Caco-2 (cell line): ENCODE measurements at places on chromosomes 7 and 10.

- no peak for DNase-seq
These were observed 34.9 kb downstream of the COA1 start for GRCh38 chr7:43694399-43694748.

DNA sequence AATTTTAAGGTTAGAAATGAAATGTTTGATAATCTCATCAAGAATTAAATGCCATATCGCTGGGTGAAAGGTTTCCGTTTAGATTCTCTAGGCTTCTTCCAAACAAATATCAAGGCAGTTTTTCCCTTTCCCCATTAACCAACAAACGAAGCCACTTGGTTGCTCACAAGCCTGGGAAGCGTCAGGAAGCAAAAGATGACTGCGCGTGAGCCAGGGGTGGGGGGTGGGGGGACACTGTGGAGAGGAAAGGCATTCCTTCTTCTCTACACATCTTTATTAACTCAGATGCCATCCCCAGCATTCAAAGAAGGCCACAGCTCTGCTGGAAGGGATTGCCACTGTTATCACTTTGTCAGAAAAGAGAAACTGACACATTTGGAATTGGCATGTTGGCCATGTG lies 207.1 kb downstream of the TRIL start:
- DNase-seq = no peak

DNA sequence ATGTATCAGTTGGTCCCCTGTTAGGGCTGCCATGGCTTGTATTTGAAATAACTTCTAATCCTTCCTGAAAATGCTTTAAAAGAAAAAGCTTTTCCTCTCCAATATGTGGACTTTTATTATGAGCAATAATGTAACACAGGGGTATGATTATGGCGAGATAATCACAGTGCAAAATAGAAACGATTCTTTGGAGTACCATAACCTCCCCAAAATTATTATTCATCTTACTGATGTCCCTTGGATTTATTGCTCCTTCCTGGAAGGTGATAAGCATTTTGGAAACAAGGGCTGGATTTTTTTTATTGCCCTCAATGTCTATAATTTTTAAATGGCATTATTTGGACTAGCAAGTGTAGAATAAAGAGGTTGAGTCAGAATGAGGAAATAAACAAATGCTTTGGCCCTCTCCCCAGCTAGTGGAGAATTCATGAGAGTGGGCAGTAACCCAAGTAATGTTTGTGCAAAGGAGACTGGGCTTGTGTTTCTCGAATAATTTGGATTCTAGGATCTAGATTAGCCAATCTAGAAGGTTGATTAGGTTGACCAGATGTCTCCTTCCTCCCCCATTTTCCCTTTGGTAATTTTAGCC lies 403.9 kb upstream of the CELF2 start:
- DNase-seq = no peak

GRCh38 chr10:121994429-121994941 lies 5.5 kb downstream of the TACC2 start:
- peak; percentile 64 for DNase-seq

GRCh38 chr10:44316187-44316921 lies 68.5 kb downstream of the CXCL12 start:
- DNase-seq = peak; percentile 30

DNA sequence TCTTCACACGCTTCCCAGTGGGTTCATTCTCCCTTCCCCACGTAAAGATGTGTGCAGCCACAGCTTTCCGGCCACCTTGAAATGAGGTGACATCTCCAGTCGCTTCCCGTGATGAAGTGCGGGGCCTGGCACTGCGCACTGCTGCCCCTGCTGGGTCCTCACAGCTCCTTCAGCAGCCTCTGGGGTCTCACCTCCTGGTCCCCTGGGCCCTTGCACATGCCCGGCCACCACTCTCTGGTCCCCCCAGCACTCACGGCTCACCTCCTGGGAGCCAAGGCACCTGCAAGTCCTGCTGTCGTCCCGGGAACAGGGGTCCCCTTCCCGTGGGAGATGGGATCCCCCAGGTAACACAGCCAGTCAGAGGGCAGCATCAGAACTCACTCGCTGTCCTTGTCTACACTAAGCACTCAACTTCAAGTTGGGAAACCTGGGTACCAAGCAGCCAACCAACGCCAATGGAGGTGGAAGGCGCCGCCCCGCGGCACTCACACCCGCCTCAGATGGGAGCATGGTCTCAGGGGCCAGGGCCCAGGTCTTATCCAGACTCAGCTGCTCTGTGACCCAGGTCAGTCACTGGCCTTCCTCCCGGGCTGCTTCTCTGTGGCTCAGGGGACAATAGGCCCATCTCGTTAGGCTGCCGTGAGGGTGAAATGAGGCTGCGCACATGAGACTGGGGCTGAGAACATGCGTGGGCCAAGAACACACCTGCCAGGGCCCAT lies 176.2 kb downstream of the PTPRN2 start:
- DNase-seq = peak; percentile 18

DNA sequence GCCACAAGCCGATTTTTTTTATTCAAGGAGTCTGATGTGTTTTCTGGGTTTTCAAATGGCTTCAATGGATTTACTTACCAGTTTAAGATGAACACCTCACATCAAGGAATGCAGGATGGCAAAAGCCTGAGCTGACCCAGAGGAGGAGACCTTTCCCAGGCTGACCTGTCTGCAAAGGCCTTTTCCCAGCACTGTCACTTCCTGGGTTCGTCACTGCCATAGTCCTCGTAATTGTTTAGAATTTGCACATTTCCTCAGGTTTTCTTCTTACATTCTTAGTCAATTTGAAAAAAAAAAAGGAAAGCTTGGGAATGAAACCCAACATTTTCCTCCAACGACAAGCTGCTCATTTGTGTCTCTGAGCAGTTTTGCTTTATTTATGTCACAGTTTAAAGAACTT lies 42.0 kb downstream of the PTER start:
- DNase-seq = no peak

GRCh38 chr10:44341886-44342285 lies 43.0 kb downstream of the CXCL12 start:
- DNase-seq = no peak

DNA sequence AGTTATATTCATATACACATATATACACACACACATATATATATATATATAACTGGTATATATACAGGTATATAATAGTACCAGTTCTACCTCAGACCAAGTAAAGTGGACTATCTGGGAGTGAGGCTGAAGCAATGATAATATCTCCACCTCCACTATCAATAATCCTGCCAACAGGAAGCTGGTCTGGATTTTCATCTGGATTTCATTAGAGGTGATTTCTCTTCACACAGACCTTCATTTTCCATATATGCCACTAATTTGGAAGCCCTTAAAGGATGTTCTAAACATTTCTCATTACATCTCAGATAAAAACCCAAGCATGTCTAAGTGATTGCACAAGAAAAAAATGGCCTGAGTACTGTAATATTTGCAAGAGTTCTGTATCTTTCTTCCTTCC lies 1.7 kb upstream of the SLC35B4 start:
- DNase-seq = no peak

- DNase-seq = no peak
These were observed 339.8 kb downstream of the FRMD4A start for GRCh38 chr10:13990946-13991345.

- peak; percentile 66 for DNase-seq
These were observed 136.1 kb downstream of the AKR1D1 start for GRCh38 chr7:138212314-138212713.

GRCh38 chr10:79293841-79294581 lies 53.3 kb upstream of the PPIF start:
- DNase-seq = no peak

GRCh38 chr7:109179601-109180000 lies 609.9 kb downstream of the DNAJB9 start:
- no peak for DNase-seq

GRCh38 chr10:48465860-48466521 lies 138.9 kb downstream of the ARHGAP22 start:
- DNase-seq = no peak

DNA sequence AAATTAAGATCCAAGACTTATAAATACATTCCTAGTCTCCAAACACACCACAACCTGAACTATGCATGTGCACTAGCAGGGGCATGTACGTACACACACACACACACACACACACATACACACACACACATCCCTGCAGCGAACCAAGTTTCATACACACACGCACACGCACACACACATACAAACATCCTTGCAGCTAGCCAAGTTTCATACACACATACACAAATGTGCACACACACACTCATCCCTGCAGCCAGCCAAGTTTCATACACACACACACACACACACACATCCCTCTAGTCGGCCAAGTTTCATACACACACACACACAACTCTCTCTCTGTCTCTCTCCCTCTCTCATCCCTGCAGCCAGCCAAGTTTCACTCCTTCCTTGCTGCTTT lies 82.7 kb upstream of the WIPF3 start:
- DNase-seq = peak; percentile 9

GRCh38 chr10:58560068-58560467 lies 47.4 kb downstream of the BICC1 start:
- DNase-seq = no peak

DNA sequence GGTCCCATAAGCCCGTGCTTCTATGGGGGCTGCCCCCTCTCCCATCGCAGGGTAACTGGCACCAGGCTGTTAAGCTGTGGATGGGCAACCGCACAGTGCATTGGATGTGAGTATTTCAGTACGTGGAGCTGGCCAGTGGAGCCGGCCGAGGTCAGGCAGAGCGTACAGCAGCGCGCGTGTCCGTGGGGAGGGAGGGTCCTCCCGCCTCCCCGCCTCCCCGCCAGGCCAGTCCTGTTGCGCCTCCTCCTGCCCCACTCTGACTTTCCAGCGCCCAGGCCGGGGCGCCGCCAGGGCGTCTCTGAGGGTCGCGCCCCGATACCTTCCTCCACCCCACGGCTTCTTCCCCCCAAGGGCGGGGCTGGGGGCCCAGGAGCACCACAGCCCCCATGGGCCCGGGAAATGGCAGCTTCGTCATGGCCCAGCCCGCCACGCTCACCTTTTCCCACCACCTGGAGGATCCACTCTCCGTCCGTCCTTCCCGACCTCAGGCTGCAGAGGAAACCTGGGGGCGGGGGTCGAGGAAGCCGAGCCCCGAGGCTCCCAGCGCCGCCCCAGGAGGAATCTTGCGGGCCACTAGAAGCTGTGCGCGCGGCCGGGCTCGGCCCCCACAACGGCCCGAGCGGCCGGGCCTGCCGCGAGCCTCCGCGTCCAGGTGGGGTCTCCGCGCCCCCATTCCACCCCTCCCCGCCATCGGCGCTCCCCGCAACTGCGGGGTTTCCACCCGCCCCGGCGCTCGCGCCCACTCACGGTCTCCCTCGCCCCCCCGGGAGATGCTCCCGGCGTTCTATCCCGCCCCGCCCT lies 831 bp upstream of the PFKP start:
- DNase-seq = no peak

- no peak for DNase-seq
These were observed 130.5 kb downstream of the KLF6 start for GRCh38 chr10:3654496-3654895.

DNA sequence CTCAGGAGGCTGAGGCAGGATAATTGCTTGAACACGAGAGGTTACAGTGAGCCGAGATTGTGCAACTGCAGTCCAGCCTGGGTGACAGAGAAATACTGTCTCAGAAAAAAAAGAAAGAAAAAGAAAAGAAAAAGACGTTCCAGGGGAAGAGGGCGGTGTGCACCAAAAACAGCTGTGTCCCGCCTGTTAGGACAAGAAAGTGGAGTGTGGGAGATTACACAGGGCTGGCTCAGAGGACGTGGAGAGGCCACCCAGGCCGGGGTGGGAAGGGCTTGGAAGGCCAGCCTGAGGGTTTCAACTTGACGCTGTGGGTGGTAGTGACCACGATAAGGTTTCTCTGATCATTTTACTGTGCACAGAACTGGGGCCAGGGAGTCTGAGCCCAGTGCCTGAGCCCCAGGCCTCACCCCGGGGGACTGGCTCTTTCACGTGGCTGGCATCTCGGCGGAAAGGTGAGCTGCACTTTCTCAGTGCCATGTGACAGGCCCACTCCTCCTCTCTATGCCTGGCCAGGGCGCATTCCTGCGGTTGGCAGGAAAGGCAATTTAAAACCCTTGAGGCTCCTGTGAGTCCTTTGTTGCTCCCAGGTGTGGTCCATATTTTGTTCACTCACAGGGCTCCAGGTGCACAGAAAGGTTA lies 13.9 kb downstream of the RHBDD2 start:
- DNase-seq = no peak

DNA sequence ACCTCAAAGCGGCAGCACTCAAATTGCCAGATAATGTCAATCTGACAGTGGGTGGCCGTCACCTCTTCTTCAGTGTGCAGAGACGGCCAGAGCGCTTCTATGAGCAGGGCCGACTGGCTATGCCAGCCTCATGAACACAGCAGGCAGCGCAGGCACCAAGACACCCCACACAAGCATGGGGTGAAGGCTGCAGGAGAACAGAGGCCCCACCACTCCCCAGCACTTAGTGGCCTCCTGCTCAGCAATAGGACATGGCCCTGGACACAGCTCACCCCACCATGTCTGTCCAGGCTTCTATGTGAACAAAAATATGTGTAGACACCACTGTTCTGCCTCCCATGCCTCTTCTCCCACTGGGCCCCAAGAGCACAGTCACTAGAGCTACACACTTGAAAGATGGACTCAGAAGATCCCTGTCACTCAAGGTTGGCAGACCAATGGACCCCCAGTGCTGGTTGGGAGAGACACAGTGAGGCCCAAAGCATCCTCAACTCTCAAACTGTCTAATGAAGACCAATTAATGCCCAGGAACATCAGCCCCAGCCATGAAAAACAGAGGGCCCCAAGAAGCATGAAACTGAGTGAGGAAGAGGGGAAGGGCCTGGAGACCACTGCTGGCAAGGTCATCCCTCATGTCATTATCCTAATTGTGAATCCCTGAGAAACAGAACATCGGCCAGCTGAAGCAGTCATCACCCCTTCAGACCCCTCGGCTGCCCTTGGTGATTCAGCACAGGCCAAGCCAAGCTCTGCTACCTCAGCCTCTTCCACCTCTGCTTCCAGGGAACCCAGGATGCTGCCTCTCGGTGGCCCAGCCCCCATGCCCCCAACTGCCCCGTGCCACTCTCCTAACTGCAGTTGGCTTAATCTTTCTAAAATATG lies 77.7 kb downstream of the GRID1 start:
- no peak for DNase-seq

DNA sequence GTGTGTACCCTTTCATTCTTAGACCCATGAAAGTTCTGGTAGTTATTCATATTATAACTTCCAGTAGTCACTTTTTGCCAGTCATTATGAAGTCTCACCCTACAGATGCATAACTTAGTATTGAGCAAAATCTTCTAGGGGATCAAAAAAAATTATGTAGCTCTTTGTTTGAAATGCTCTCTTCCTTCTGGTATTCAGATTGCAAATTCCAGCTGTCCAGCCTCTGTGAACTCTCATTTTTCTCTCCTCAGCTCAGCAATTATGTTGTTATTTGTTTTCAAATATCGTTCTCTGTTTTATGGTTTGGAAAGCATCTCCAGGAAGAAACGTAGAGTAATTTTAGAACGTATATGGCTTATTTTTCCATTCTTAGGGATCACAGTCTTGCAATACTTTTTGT lies 442.5 kb downstream of the SEMA3D start:
- DNase-seq = no peak

GRCh38 chr7:116236020-116236630 lies 25.8 kb downstream of the TES start:
- DNase-seq = peak; percentile 47

DNA sequence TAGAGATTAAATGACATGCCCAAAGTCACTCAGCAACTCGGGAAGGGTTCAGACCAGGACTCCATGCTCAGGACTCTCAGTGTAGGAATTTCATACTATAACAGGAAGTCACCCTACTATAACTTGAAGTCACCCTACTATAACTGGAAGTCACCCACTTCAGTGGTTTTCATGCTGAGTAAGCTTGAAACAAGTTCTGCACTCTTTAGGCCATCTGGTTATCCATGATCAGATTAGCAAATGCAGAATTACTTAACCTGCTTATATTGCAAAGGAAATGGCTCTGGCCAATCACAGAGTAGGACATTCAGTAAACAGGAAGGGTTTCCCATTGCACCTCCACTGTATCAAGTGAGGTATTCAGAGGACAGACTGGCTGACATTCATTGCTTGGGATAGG lies 1240.4 kb downstream of the GATA3 start:
- DNase-seq = no peak
